ENCODE measurements at places on chromosomes 11 and 22.

- no peak for DNase-seq
Measured at GRCh38 chr22:50182176-50183081, 3.3 kb upstream of the TRABD start.

- no peak for DNase-seq
Measured at GRCh38 chr11:116986521-116987105, 111.6 kb downstream of the SIK3 start.

- DNase-seq: no peak
Measured at GRCh38 chr22:50730013-50730891, 7.8 kb upstream of the ACR start.

DNA sequence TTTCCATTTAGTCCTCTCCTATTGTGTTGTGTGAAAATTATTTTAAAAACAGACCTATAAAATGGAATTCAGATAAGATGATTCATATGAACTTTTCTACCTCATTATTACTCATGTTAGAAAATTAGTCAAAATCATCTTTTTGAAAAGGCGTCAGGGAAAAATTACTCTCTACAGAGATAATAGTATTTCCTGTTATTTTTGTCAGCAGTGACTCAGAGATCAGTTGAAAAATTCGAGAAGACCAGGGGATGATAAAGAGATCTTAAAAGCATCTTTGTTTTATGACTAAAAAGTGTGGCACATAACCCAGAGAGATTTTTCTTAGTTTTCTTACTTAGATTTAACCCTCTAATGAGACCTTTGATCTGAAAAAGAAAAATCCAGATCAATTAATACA lies 157.9 kb upstream of the CARD18 start:
- DNase-seq: no peak

DNA sequence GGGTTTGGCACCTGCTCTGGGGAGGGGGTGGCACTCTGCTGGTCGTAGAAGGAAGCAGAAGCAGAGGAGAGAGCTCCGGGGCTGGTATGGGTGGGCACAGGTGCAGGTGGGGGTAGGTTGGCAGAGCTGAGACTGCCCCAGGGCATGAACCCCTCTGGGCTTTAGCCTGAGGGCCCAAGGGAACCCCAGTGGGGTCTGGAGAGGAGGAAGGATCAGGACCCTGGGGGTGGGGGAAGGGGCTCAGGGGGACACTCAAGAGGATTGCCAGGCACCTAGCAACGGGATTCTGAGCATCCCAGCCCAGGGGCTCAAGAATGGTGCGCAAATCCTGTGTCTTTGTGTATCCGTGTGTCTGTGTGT lies 6.3 kb downstream of the ALDH3B2 start:
- no peak for DNase-seq

DNA sequence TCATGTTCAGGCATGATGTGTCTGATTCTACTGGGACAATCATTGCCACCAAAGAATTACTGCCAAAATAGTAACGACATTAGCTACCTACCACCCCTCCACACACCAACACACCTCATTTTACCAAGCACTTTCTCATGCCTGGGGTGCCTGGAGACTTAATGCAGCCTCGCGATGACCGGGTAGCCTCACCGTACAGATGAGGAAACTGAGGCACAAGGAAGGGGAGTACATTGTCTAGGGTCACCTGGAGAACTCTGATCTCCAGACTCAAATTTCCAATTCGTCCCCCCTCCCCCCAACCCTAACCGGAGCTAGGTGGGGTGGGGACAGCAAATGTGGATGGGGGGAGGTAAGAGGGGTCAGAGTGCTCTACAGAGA lies 2.7 kb upstream of the RTN4RL2 start:
- DNase-seq: no peak

DNA sequence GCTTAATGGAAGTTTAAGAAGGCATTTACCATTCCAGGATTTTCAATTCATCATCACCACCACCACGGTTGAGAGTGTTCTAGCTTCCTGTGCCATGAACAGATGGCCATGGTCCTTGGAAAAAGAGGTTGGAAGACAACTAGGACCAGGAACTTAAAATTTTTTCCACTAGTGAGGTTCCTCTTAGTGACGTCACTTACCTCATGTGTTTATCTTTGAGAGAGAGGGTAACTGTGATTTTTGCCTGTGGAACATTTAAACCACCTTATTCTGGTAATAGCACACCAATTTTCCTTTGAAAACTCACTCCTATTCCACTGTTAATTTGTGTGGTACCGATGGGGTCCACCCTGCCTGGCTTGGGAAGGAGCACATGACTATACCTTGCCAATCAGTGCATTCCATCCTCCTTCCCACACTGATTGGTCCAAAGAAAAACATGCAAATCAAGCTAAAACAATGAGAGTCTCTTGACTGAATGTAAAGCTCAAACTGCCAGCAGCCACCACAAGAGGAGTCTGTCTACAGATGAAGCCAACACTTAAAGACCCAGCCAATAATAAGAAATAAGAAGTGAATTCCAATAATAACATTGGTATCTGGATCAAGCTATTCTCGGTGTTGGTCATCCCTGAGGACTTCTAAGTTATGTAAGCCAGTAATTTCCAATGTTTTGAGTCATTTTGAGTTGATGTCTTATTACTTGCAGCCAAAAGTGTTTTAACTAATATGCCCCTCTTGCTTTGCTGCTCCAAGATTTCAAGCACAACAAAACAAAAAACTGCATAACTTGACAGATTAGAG lies 111.8 kb downstream of the MPPED2 start:
- no peak for DNase-seq

DNA sequence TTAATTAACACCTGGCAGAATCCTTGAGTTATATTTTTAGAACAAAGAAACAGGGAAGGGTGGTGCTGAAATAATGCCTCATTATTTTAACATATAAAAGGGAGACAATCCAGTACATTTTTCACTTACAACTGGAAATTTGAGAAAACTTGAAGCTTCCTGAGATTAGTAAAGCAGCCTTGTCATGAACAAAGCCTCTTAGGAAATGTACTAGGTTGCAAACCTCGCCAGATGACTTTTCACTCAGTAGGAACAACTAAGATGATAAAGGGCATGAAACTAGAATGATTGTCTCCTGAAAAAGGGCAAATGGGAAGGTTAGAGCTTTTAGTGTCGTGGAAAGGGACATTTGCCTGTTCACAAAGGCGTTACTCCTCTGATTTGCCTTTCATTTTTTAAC lies 289.6 kb downstream of the ETS1 start:
- DNase-seq: no peak

- DNase-seq: no peak
Measured at GRCh38 chr11:63937713-63938478, 906 bp upstream of the NAA40 start.

DNA sequence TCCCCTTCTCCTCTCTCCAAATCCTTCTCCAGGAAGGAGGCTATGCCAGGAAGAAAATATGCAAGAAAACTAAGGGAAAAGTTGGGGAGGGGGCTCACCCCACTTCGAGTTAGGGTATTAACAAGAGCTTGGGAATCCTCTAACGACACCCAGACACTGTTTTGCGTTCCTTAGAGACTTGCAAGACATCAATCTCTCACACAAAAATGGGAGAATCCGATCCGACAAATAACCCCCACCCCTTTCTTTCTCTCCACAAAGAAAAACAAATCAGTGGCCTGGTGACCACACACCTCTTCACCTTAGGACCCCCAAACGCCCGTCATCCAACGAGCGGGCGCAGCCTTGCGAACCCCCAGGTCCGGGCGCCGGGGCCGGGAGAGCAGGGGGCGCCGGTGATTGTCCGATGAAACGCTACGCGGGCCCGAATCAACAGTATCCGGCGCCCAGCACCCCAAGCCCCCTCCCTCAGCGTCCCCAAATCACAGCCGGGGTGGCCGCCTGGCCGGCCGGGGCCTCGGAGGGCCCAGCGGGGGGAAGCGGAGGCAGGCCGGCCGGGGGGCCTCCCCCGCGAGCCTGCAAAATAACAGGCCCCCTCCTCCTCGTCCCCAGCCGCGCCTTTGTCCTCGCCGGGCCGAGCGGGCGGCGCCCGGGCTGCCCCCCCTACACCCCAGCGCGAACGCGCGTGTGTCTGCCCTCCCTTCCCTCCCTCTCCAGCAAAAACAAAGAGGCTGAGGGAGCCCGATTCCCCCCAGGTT lies 690 bp downstream of the CSNK1E start:
- no peak for DNase-seq

- DNase-seq: no peak
Measured at GRCh38 chr22:39529487-39529851, 3.1 kb downstream of the RPS19BP1 start.

- no peak for DNase-seq
Measured at GRCh38 chr11:72703267-72704008, 29.2 kb upstream of the PDE2A start.

DNA sequence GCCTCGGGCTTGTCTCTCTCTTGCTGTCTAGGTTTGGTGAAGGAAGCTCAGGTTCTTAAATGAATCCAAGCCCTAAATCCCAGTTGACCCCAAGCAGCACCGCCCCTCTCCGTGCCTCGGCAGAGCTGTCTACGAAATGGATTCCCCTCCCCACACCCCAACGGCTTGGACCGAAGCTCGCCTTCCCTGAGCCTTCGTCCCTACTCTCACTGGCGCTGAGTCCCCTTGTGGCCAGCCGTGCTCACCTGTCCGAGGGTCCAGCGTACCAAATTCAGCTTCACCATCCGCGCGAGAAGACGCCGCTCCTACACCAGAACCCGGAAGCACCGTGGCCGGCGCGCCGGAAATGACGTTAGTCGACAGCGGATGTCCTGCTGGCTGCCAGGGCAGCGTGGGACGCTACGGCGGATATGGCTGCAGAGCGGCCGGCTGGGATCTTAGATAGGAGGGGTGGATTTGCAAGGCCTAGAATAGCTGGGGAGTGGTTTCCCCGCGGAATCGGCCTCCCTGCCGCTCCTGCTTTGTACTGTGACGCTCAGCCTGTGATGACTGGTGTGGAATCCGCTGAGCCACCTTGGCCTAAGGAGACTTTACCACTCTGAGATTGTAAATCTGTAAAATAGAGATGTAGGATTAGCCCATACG lies at the start of gene TFIP11:
Gene TFIP11 (minus strand): TSS at position 325 of the 645 bp plus-strand sequence. CDS start 2,201 bp downstream, outside the sequence.
- peak; percentile 78 for DNase-seq

DNA sequence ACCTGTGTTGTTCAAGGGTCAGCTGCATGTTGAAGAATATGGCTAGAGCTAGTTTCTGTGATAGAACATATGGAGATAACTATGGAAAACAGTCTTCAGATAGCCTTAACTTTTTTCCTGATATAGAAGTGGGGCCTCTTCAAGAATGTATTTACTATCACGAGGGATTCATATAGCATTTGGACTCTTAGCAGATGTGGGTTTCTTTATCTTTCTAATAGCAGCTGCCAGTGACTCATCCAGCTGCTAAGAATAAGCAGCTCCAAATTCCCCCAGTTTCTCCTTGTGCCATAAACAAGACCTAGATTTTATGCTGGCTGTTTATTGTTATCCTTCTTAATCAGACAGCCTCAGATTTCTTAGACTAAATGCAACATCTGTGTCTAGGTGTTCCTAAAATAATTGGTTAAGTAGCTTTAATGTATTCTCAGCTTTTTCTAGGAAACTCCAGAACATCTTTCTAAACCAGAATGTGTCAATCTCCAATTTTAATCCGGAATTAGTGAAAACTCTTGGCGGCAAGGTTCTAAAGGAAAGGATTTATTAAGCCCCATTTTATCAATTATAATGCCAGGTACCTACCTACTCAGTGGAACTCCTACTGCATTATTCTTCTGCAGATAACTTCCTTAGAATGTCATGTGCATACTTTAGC lies 119.8 kb downstream of the CSTPP1 start:
- DNase-seq: no peak

GRCh38 chr22:42994917-42995562 lies 19.9 kb downstream of the PACSIN2 start:
- DNase-seq: no peak

GRCh38 chr22:19401483-19401882 lies 30.1 kb downstream of the HIRA start:
- no peak for DNase-seq

All from stimulated activated CD8-positive, alpha-beta memory T cell treated with anti-CD3 and anti-CD28 coated beads, Interleukin-7, amount 100 ng/mL, for 1 hour (primary cell).